ENCODE measurements at places on chromosomes 5 and 9.

GRCh38 chr9:132487351-132487791, 77.4 kb downstream of the CFAP77 start:
- no peak for DNase-seq
- peak overlapping the region; percentile 32 for H3K4me3 ChIP-seq
- H3K27ac ChIP-seq: peak overlapping the region; percentile 52
- peaks cover 70% of the 10 kb centered on the region for H3K4me1 ChIP-seq
- no peaks in the 10 kb centered on the region for H3K36me3 ChIP-seq
- H3K27me3 ChIP-seq: peaks cover 16% of the 10 kb centered on the region

DNA sequence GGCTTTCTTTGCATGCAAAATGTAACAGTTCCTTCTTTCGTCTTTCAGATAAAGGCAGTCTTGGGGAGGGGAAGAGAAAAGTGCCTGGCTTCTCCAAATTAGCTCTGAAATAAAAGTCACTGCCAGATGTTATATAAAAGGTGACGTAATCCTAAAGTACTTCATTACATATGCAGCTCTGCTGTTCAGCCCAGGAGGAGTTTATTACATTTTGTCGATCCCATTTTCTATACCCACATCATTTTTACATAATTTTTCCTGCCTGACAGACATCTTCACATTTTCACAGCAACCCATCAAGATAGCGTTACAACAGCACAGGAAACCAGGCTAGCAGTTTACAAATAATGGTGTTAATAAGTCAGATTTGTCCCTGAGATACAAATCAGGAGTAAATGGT, 86.7 kb upstream of the SLC30A5 start:
- H3K27ac ChIP-seq: no peak overlapping the region
- no peaks in the 10 kb centered on the region for H3K36me3 ChIP-seq
- DNase-seq: no peak

- H3K36me3 ChIP-seq: no peaks in the 10 kb centered on the region
- H3K27ac ChIP-seq: peak overlapping the region; percentile 27
- H3K4me3 ChIP-seq: no peak overlapping the region
- no peak for DNase-seq
- H3K27me3 ChIP-seq: peaks cover 10% of the 10 kb centered on the region
- H3K4me1 ChIP-seq: peaks cover 19% of the 10 kb centered on the region
Measured at GRCh38 chr9:87193925-87194868, 246.9 kb upstream of the GAS1 start.

- no peak overlapping the region for H3K27ac ChIP-seq
- H3K36me3 ChIP-seq: no peaks in the 10 kb centered on the region
- H3K27me3 ChIP-seq: peaks cover 35% of the 10 kb centered on the region
- no peak overlapping the region for H3K4me3 ChIP-seq
- DNase-seq: no peak
Measured at GRCh38 chr5:169954786-169955185, 25.5 kb downstream of the INSYN2B start.

DNA sequence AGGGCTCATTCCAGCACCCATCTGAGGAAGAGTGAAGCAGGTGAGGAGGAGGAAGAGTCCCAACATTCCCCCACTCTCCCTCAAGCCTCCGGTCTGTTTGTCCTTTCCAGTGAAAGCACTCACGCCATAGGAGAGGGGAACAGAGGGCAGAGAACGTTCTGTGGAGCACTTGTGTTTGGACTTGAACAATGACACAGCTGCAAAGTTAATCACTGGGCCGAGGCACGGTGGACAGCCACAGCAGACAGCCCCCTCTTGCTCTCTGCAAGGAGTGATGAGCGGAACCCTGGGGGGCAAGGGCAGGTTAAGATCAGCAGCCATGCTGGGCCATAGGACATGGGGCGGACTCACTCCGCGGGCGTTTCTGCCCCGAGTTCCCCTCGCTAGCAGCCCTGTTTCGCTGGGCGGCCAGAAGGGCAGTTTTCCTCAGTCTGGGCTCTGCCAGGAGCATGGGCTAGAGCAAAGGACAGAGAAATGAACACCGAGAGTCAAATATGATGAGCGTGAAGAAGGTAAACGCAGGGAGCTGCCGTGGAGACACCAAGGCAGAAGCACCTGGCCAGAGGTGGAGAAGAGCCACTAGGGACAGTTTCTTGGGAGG, 185.7 kb downstream of the GAPVD1 start:
- H3K4me1 ChIP-seq: peaks cover 43% of the 10 kb centered on the region
- H3K27me3 ChIP-seq: no peaks in the 10 kb centered on the region
- peak overlapping the region; percentile 92 for H3K27ac ChIP-seq
- H3K36me3 ChIP-seq: peaks cover 15% of the 10 kb centered on the region
- DNase-seq: no peak
- H3K4me3 ChIP-seq: no peak overlapping the region

GRCh38 chr5:124521461-124522230, 224.8 kb downstream of the ZNF608 start:
- no peak overlapping the region for H3K4me3 ChIP-seq
- H3K27me3 ChIP-seq: no peaks in the 10 kb centered on the region
- H3K27ac ChIP-seq: no peak overlapping the region
- H3K36me3 ChIP-seq: peaks cover 7% of the 10 kb centered on the region
- peaks cover 6% of the 10 kb centered on the region for H3K4me1 ChIP-seq
- DNase-seq: no peak

DNA sequence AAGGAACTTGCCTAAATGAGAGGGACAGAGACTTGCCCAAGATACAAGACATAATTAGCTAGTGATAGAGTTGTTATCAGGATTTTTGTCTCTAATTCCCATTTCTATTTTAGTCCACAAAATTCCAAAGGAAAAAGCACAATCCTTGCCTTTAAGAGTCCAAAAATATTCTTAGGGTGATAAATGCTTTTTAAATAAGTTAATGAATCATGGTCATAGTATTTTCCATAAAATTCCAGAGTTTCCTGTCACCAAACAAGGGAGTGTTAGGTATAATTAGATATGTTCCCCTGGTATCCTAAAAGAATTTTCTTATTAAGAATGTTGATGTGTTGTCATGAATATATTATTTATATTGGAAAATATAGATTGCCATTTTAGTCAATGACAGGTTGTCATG, 21.8 kb upstream of the CEP72 start:
- peaks cover 88% of the 10 kb centered on the region for H3K27me3 ChIP-seq
- no peak overlapping the region for H3K27ac ChIP-seq
- no peaks in the 10 kb centered on the region for H3K4me1 ChIP-seq
- DNase-seq: no peak
- no peak overlapping the region for H3K4me3 ChIP-seq

- peaks cover 12% of the 10 kb centered on the region for H3K36me3 ChIP-seq
- H3K4me1 ChIP-seq: peaks cover 11% of the 10 kb centered on the region
- peaks cover 9% of the 10 kb centered on the region for H3K27me3 ChIP-seq
- peak overlapping the region; percentile 68 for H3K27ac ChIP-seq
- H3K4me3 ChIP-seq: no peak overlapping the region
Measured at GRCh38 chr5:37808945-37809344, 30.9 kb downstream of the GDNF start.

GRCh38 chr5:66697796-66698564, 101.8 kb downstream of the MAST4 start:
- H3K4me1 ChIP-seq: no peaks in the 10 kb centered on the region
- no peak overlapping the region for H3K4me3 ChIP-seq
- H3K27ac ChIP-seq: no peak overlapping the region

GRCh38 chr5:125480911-125481310, 734.5 kb upstream of the ZNF608 start:
- H3K27me3 ChIP-seq: no peaks in the 10 kb centered on the region
- H3K4me1 ChIP-seq: peaks cover 51% of the 10 kb centered on the region
- H3K4me3 ChIP-seq: no peak overlapping the region
- no peaks in the 10 kb centered on the region for H3K36me3 ChIP-seq
- peak overlapping the region; percentile 15 for H3K27ac ChIP-seq
